ENCODE measurements at places on chromosomes 12 and 14. TPM values are rescaled to one million over a fixed set of nuclear protein-coding genes. Genes with fewer than 3 reads are reported as not detected.

The MMP14 gene
- total RNA-seq: 262 TPM

The DPY19L2 gene
- 23.7 TPM for total RNA-seq

The SPIC gene
- total RNA-seq: not detected

The SIRT4 gene
- 4.7 TPM for total RNA-seq

The FGD4 gene
- total RNA-seq: 49.0 TPM
